ENCODE measurements at places on chromosomes 3 and 15.

DNA sequence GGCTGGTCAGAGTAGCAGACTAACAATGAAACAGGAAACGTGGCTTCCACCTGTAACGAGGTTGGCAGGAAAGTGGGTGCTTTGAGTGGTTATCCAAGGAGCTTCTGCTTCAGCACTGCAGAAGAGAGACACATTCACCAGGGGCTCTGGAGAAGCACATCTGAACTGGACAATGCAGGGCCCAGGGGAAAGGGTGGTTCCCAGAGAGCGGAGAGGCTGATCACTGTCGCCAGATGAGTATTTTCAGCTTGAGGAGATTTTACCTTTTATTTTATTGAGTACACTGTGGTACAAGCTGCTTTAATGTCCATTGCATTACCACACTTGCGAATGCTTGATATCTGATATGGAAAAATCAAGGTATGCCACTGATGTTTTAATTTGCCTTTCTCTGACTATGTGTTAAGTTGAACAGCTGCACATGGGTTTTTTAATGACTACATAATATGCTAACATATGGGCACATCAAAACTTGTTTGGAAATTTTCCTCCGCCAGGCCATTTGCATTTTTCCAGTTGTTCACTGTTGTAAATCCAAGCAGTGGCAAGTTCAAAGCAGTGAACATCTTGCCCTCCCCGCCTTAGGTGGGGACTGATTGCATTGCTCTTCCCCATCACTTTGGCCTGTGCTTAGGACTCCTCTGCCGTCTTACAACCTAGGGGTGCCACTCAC lies 52.1 kb downstream of the LRTM1 start:
- DNase-seq: no peak

DNA sequence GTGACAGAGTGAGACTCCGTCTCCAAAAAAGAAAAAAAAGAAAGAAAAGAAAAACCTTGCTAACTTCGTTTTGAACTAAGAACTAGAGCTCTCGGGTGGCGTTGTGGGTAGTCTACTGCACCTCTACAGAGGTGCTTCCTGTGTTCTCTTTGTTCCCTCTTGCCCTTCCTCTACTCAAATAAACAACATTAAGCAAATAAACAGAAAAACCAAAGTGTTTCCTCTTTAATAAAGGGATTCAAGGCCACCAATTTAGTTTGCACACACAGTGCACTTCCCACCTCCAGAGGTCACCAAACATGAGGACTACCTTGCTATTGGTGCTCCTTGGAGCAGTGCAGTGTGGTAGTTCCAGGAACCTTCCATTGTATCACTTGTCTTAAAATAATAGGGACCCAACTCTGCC lies 354.2 kb upstream of the TBL1XR1 start:
- DNase-seq: no peak

GRCh38 chr3:80297720-80298119 lies 529.9 kb upstream of the ROBO1 start:
- DNase-seq: no peak

DNA sequence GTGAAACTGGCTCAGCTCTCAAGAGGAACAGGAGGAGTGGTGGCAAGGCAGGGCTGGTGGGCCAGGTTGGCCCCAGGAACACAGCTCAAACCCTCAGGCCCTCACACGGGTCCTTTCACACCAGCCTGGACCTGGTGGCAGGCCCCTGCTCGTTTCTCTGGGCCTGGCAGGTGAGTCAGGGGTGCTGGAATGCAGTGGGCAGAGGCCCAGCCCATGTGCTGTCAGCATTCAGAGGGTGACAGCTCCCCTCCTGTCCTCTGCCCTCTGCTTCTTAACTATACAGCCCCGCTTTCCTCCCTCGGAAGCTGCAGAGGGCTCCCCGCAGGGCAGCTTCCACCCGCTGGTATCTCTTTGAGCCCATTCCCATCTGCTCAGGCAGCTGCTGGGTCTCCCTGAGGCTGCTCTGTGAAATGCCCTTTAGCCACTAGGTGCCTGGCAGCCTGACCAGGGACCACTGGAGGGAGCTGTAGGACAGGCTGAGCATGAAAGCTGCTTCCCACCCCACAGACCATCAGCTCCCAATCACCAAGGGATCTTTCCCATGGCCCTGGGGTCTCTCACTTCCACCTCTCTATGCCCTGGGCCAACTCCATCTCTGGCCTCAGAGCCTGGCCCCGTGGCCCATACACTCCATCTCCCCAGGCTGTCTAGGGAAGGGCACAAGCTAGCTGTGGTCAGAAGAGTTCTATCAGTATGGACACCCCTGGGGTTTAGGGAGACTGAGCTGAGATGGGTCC lies 24.8 kb downstream of the SHF start:
- peak; percentile 58 for DNase-seq

DNA sequence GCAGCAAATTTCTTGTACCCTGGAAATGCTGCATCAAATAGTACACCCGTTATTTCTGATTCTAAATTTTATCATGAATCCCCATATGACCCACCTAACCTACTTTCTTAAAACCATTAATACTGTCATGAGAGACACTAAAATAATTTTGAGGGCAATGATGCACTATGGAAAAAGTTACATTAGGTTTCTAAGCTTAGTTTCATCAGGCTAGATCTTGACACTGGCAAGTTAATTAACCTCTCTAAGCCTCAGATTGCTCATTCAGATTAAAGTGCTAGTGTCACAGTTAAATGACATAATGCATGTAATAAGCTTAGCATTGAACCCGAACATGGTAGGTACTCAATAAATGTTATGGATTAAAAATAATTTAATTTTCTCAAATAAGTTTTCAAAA lies 8.2 kb downstream of the GOLIM4 start:
- DNase-seq: no peak

DNA sequence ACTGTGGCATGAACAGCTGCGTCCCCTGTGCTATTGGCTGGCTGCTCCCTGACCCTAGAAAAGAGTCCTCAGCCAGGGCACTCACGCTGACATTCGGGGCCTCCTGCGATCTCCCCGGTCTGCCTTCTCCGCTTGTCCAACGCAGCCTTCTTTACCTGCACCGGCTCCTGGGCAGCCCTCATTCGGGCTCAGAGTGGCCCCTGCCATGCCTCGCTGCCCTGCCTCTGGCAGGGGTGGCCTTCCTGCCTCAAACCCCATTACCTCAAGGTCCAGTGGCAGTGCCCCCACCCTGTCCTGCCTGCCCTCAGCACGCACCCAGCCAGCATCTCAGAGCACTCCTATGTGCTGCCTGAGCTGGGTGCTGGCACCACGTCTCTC lies 86.5 kb downstream of the TBC1D2B start:
- DNase-seq: no peak

DNA sequence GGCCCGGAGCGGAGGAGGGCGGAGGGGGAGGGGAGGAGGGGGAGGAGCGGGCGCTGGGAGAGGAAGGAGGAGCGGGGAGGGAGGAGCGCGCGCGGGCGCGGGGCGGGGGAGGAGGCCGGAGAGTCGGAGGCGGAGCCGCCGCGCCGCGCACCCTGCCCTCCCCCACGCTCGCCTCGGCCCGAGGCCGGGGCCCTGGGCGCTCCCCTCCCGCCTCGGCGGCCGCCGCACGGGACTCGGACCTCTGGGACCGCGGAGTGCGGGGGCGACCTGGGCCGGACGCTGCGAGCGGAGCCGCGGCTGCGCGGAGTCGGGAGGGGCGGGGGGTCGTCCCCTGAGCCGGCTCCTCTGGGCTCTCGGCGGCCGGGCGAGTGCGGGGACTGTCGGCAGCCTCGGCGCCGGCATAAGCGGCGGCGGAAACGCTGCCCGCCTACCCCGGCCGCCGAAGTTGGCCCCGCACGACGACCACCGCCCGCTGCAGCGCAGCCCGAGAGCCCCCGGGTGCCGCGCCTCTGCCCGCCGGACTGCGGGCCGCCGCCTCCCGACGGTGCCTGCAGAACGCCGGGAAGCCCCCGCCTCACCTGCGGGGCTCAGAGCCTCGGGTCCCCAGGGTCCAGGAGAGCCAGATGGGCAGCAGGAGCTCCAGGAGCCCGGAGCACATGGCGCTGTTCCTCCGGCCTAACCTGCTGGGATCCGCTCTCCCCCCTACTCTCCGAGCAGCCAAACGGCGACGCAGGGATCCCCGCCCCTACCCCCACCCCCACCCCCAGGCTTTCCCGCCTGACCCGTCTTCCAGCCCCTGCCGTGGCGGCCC lies 406 bp upstream of the GABRB3 start:
- DNase-seq: no peak

- DNase-seq: no peak
Measured at GRCh38 chr15:39512643-39513042, 68.2 kb upstream of the THBS1 start.

GRCh38 chr3:168653255-168653654 lies 557.5 kb upstream of the GOLIM4 start:
- DNase-seq: no peak

GRCh38 chr15:45199136-45199810 lies 11.5 kb upstream of the SHF start:
- DNase-seq: peak; percentile 22

- no peak for DNase-seq
Measured at GRCh38 chr3:49469037-49469935, 781 bp upstream of the DAG1 start.

GRCh38 chr15:50377867-50378751 lies 23.1 kb upstream of the GABPB1 start:
- DNase-seq: no peak
